ENCODE measurements at places on chromosomes 16 and 17.

GRCh38 chr16:26382586-26382985 lies 684.1 kb upstream of the C16orf82 start:
- DNase-seq, result no peak

DNA sequence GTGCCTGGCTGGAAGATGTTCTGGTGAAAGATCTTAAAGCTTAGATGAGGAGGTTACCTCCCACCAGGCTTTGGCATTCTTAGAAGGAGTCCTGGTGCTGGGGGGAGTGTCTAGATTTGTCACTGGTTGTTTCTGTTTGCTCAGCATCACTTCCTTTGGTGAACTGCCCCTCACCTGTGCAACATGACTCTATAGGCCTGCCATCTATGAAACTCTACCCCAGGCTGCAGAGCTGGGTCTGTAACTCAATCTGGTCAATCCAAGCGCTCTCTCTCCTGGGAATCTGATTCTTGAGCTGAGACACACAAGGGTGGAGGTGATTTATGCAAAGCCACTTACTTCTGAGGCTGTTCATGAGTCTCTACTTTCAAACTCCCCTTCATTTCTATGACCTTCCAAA lies 399.4 kb downstream of the NPIPA7 start:
- no peak for DNase-seq

- DNase-seq, result peak; percentile 51
These were observed 13.1 kb upstream of the SREBF1 start for GRCh38 chr17:17849845-17850373.

DNA sequence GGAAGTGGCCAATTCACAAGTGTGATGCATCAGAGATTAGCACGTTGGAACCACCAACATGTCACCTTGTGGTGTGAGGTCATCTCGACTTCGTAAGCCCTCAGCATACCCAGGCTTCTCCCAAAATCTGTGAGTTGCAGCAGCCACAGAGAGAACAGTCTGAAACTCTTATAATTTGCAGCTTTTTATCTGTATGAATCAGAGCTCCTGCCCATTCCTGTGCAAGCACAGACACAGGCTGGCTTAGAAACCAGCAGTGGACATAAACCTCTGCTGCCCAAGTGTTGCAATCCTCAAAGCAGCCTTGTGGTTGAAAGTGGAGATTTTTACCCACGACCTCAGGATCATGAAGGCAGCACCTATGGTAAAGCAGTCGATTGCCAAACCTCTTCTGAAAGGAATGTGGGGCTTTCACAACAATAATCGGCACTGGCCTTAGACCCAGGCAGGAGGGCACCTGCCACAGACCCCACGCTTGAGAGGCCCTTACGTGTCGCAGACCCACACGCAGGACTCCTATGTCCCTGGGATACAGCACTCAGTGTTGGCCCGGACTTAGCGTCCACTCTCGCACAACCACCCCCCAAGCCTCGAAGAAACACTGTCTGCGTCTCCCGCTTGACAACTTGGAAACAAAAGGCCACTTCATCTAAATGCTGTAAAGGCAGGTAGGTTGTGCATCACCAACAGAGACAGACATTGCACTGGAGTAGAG lies 24.5 kb upstream of the OSGIN1 start:
- no peak for DNase-seq

DNA sequence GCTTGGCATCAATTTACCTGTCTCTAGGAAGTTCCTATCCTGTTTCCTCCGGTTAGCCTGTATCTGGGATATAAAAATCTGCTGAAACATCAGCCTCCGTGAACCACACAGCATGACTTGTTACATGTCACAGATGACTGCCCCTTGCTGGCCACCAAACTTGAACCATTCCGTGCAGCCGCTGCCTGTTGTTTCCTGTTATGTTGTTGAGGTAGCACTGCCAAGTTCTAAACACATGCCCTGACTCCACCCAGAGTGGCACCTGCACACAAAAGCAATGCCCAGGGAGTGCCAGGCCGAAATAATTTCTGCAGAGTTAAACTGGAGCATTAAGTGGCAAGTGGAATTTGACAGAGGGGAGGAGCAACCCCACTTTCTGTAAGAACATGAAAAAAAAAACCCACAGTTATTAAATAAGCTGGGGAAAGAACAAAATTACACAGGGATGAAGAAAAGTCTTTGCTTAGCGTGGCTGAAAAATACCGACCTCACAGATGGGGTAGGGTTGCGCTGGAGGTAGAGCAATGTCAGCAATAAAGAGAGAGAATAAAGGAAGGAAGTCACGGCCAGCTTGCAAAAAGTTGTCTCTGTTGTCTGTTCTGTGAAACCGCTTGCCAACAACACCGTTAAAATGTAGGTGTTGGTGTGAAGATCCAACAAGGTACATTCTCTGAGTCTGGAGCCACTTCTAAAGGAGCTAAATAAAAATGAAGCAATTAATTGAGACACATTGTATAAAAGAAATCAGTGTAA lies 174.6 kb upstream of the CDH13 start:
- DNase-seq, result no peak

DNA sequence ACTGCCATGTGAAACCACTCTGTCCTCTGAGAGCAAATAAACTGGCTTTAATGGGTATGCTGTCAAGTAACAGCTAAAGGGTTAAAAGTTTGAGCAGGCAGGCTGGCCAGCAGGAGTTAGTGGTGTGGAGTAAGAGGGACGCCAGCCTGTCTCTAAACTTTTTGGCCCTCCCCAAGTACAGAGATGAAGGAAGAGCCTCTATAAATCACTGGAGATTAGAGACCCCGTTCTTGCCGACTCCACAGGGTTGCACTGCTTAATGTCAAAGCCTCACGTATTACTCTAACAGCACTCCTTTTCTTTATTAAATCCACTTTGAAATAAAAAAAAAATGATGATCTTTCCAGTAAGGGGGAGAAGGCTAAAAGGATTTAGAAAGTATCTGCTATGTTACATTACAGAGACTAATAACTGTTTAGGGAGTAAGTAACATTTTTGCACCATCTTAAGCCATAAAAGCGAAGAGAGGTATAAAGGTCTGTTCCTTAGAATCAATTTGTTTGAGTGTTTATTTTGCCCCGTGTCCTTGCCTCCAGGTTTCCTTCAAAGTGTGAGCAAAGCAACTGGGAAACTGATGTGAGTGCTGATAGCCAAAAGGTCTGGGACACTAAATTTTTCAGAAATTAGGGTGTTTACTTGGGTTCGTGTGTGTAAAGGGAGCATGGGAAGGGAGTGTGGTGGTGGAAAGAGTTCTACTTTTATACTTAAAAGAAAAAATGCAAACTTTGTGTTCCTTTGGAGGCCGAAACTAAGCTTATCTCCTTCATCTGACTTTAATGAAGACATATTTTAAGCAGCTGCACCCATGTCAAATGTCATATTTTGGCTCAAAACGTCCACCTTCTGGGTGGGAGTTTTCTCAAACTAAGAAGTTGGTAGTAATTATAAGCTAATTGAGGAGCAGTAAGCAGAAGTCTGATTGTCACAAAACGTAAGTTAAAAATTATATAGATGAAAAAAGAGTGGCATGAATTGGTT lies 109.9 kb upstream of the TBX2 start:
- DNase-seq, result no peak

GRCh38 chr17:74858672-74859458 lies 820 bp downstream of the GRIN2C start:
- no peak for DNase-seq

GRCh38 chr16:52076801-52077201 lies 470.1 kb downstream of the TOX3 start:
- DNase-seq, result no peak

GRCh38 chr17:79045842-79046196 lies 21.9 kb downstream of the C1QTNF1 start:
- peak; percentile 57 for DNase-seq

- DNase-seq, result no peak
These were observed 39.1 kb downstream of the PGS1 start for GRCh38 chr17:78417531-78417909.

- no peak for DNase-seq
These were observed 53.1 kb downstream of the CFDP1 start for GRCh38 chr16:75379911-75380847.

- no peak for DNase-seq
These were observed 67.6 kb downstream of the ASIC2 start for GRCh38 chr17:33225509-33225908.

GRCh38 chr17:57517632-57518456 lies 227.3 kb downstream of the CCDC182 start:
- DNase-seq, result no peak

DNA sequence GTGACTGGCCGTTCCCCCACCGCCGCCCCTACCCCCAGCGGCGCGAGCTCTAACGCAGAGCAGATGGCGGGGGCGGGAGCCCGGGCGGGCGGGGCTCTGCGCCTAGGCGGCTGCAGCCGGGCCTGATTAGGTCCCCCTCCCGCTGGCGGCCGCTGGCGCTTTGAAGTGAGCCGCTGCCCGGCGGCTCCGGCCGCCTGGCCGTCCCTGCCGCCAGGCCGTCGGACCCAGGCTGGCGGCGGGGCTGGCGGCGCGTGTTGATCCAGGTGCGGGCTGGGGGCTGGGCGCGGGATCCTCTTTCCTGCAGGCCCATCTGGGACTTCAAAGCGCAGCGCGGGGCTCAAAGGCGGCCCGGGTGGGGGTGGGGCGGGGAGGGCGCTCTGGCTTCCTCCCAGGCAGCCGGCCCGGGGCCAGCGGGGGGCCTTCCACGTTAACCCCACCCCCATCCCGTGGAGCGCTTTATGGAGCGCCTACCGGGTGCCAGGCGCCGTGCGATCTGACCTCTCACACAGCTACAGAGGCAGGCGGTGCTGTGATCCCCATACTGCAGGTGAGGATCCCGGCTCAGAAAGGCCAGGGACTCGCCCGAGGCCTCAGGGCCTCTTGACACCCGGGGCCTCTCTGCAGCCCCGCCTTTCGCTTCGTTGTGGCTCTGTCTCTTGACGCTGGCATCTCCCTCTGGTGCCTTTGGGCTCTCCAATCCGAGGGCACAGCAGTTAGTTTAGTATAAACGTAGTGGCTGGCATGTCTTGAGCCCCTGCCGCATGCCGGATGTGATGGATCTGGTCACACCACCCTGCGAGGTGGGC lies 80.0 kb upstream of the NKD1 start:
- DNase-seq, result no peak

- DNase-seq, result no peak
These were observed 24.6 kb upstream of the TNRC6C start for GRCh38 chr17:77933777-77934398.

DNA sequence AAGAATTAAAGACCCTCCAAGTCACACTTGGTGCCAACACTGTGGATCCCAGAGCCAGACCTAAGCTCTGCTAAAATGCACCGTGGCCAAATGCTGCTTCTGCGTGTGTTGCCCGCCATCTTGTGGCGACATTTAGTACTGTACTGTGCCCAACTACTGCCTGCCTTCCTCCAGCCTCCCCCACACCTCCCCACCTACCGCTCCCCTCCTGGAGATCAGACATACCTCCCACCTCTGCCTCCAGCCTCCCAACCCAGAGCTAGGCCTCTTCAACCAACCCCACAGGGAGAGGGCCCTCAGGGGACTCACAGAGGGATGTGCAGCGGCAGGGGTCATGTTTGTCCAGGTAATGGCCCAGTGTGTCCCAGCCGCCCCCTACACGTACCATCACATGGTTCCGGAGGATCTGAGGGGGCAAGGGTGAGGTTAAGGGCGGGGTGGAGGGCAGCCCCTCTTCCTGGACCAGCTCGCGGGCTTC lies 5.5 kb downstream of the GAS2L2 start:
- DNase-seq, result peak; percentile 66

GRCh38 chr16:65218348-65218747 lies 96.5 kb upstream of the CDH11 start:
- DNase-seq, result no peak

DNA sequence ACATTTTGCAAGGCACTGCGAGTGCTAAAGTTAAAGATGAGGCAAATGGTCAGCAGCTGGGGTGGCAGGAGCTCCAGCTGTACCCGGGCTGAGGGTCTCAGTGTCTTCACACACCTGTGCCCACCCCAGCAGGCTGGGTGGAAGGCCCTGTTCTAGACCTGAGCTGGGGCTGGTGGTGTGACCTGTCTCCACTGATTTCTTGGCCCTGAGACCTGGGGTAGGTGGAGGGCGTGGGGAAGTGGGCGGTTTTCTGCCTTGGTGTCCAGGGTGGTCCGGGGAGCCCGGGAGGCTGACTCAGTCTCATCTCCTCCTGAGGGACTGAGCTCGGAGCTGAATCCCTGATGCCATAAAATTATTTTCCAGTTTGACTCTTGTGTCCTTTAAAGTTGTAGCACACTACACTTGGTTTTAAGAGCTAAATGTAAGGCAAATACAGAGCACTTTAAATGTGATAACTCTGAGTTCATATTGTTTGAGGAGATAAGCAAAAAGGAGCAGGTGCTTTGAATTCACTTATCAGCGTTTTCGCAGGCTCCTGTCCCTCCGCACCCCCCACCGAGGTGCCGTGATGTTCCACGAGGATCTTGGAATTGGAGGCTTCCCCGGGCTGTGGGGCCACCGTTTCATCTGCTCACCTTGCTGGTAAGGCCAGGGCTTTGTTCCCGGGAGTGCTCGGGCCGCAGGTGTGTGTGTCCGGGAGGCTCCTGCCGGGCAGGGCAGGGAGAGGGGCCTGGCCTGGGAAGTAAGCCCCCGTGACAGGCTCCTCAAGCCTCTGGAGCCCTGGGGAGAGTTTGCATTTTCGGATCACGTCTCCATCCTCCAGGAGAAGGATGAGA lies 117.0 kb downstream of the AATF start:
- no peak for DNase-seq

DNA sequence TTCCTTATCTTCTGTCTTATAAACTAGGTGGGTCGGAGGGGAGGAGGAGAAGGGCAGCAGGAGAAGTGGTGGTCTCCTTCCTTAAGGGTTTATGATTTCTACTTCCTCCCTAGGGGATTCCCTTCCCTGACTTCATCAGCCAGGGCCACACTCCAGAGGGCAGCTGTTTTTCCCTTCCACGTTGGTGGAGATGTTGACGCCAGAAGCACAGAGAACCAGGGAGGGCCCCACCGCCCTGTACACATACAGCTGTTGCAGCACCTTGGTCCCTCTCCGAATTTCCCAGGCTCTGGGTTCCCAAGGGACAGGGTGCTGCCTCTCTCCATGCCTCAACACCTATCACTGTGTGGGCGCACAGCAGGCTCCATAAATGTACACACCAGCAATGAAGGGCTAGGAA lies 5.6 kb upstream of the SLC6A4 start:
- no peak for DNase-seq

DNA sequence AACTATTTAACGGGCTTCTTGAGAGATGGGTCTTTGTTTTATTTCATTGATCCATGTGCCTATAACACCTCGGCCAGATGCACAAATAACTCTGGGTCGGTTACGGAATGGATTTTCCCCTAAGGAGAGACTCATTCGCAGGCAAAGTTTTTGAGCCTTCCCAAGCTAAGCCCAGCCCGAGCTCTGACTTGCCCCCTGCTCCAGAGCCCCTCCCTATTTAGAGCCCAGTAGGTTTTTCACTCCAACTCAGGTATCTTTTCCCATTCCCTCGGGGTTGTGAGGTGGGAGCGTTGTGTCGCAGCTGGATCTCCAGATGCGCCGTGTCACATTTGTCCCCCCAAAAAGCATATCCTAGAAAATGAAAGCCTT lies 812 bp upstream of the MYOCD start:
- no peak for DNase-seq

- no peak for DNase-seq
These were observed 4.5 kb upstream of the NAT9 start for GRCh38 chr17:74780443-74781238.

All from gastrocnemius medialis (tissue), 4 donors.